Ovary (tissue), 10 donors: ENCODE measurements at places on chromosomes 12 and 14. TPM values are rescaled to one million over a fixed set of nuclear protein-coding genes. Genes with fewer than 3 reads are reported as not detected.

GRCh38 chr14:74942181-74942580 is 13.2 kb downstream of the PGF start:
- DNase-seq, result no peak
- no peak overlapping the region for H3K27ac ChIP-seq
- no peaks in the 10 kb centered on the region for H3K36me3 ChIP-seq
- no peak overlapping the region for H3K4me3 ChIP-seq
- H3K27me3 ChIP-seq, result no peaks in the 10 kb centered on the region

- no peak overlapping the region for H3K4me3 ChIP-seq
- no peaks in the 10 kb centered on the region for H3K27me3 ChIP-seq
- no peaks in the 10 kb centered on the region for H3K4me1 ChIP-seq
- no peak overlapping the region for H3K27ac ChIP-seq
- H3K36me3 ChIP-seq, result no peaks in the 10 kb centered on the region
- no peak for DNase-seq
These were observed 2.0 kb downstream of the C3AR1 start for GRCh38 chr12:8064131-8064530.

Gene LRIG3
- total RNA-seq, result 25.2 TPM

Gene RAB15
- 2.5 TPM for total RNA-seq

DNA sequence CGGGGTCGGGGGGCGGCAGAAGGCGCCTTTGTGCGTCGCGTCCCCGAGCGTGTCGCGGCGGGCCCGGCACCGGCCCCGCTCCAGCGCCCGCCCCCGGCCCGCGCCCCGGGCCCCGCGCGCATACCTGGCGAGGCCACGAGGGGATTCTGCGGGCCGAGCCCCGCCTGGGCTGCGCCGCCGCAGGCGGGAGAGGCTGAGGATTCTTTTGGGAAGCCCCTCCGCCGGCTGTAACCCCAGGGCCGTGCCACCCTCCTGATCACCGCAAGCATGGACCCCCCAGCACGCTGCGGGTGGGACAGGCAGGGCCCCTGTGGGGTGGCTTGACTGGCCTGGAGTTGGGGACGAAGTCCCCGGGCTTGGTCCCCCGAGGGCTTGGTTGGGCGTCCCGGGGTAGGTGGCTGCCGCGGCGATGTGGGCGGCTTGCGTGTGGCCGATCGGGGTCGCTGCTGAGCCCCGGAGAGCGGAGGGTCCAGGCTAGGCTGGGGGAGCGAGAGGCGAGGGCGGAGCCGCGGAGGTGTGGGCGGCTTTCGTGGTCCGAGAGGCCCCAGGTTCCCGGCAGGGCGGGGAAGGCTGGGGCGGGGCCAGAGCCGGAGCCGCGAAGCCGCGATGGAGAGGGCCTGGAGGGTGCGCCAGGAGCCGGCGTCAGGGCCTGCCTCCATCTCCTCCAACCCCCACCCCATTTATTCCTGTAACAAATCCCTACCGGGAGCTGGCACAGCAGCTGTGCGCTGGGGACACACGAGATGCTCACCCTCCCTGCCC is 28.4 kb upstream of the GPR132 start:
- no peaks in the 10 kb centered on the region for H3K36me3 ChIP-seq
- H3K27ac ChIP-seq, result peak overlapping the region; percentile 85
- DNase-seq, result peak; percentile 79
- H3K4me3 ChIP-seq, result peak overlapping the region; percentile 80

Gene CDCA3
- total RNA-seq, result 0.25 TPM

Gene RPGRIP1
- 0.42 TPM for total RNA-seq

Gene DEGS2
- total RNA-seq, result 2.9 TPM

Gene AMN
- total RNA-seq, result 0.71 TPM

Gene KCNMB4
- total RNA-seq, result 2.5 TPM

Gene AQP5
- not detected for total RNA-seq

DNA sequence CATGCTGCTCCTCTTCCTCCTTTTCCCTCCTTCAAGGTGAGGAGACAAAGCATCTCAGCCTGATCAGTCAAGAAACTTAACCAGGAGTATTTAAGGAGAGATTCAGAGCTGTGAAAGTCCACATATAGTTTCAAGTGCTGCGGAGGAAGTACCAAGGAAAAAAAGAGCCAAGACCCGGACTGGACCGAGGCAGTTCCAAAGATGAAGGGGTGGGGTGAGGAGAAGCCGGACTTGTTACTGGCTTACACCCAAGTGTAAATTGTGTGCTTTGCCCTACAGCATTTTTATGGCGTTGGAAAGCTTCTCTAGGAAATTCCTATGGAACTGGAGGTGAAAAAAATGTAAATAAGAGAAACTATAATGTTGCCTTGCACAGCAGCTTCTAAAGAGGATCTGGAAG is 263.1 kb downstream of the GRIN2B start:
- H3K4me1 ChIP-seq, result no peaks in the 10 kb centered on the region
- H3K27ac ChIP-seq, result no peak overlapping the region
- no peak overlapping the region for H3K4me3 ChIP-seq

DNA sequence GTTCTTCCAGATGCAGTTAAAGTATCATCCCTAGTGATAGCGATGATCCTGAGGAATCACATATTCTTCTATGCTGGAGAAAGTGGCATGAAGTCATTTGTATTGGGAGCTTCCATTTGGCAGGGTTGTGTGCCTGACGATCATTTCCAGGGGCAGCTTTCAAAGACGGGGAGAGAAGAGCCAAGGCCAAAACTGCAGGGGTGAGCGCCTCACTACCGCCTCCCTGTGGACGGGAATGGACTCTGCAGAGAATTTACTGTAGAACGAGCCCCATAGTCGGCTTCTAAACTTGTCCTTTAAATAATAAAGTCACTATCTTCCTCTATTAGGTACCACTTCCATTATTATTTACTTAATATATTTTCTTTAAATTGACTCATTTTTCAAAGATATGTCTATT is 555.9 kb upstream of the TMEM132C start:
- H3K36me3 ChIP-seq, result no peaks in the 10 kb centered on the region
- DNase-seq, result no peak
- no peaks in the 10 kb centered on the region for H3K4me1 ChIP-seq
- no peaks in the 10 kb centered on the region for H3K27me3 ChIP-seq
- no peak overlapping the region for H3K27ac ChIP-seq

Gene FGF23
- not detected for total RNA-seq
